ENCODE measurements at places on chromosomes 13 and 19. TPM values are rescaled to one million over a fixed set of nuclear protein-coding genes. Genes with fewer than 3 reads are reported as not detected.

GARRE1 gene
- total RNA-seq = 3.8 TPM

CELF5 gene
- not detected for total RNA-seq

GTF3A gene
- 212 TPM for total RNA-seq

FBXL12 gene
- 11.2 TPM for total RNA-seq

CEACAM4 gene
- not detected for total RNA-seq

GIPR gene
- total RNA-seq = 1.4 TPM

VSTM1 gene
- not detected for total RNA-seq

MCEMP1 gene
- not detected for total RNA-seq

All from hair follicular keratinocyte (primary cell).